ENCODE measurements at places on chromosomes 2 and 18.

GRCh38 chr2:76008001-76008702 is 297.4 kb upstream of the GCFC2 start:
- no peak for DNase-seq

DNA sequence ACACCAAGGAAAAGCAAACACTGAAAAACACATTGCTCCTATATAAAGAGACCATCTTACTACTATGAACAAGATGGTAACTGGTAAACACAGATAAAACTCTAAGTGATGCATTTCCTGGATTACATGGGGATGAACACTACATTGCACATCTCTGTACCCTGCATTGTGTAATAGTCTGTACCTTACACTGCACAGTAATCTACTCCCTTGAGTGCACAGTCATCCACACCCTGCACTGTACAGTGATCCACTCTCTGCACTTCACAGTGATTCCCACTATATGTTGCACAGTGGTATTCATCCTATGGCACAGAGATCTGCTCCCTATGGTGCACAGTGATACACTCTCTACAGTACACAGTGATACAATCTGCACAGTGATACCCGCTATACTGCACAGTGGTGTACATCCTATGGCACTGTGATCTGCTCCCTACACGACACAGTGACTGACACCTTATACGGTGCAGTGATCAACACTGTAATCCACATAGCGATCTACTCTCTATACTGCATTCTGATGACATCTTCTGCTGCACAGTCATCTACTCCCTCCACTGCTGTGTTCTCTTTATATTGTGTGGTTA is 462.2 kb upstream of the RGPD4 start:
- no peak for DNase-seq

DNA sequence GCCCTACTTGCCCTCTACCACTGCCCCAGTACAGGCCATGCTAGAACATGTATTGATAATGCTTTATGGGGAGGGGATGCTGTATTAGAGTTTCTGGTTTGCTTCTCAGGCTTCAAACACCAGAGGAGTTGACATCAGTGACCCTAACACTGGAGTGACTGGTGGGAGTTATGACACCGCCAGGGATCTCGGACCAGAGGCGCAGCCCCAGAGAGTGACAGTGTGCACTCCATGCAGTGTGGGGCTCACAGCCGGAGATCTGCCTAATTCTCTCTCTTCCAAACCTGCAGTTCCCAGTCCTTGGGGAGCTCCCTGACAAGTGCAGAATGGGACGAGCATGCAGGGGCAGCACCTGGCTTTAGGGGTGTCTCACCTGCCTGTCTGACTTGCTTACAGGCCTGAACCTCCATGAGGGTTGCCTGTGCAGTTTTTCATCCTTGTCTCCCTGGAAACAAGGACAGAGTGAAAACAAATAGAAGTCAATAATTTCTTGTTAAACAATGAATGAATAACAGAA is 244.9 kb upstream of the MYT1L start:
- peak; percentile 15 for DNase-seq

GRCh38 chr18:77137851-77138250 is 5.3 kb upstream of the MBP start:
- no peak for DNase-seq

DNA sequence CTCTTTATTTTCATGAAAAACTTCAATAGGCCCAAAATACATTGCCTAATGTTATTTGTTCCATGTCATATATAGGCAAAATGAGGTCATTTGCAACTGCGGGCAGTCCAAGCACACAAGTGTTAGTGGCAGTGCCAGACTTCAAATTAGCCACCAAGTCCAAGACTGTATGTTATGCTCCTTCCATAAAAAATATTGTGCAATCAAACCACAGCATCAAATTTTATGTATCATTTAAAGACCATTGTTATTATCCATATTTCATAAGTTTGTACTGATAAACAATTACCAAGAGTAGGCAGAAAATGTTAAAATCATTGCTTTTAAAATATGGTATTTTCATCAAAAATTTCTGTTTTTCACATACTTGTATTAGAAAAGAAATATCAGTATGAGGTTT is 54.1 kb downstream of the XIRP2 start:
- no peak for DNase-seq

DNA sequence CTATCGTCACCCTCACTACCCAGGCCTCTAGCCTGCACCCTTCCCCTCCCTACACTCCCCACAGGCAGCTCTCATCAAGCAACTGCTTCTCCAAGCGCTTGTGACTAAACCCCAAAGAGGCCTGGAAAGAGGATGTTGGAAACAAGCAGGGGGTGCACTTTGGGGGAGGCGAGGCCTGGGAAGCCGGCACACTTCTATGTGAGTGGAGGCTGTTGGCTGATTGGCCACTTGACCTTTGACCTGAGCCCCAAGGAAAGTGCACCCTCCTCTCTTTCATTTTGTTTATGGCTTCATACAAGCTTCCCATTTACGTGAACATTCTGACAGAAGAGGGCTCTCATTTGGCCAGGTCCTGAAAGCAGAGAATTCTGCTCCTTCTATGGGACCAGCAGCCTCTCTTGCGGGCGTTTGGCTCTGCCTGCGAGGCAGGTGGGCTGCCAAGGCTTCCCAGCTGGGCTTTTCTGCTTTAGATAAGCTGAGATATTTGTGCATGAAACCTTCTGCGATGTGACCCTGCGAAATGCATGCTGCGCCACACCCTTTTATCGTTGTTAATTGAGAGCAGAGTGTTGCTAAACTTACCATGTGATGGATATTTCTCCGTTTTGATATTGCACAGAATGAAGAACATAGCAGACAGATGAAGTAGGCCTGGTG is 134.8 kb upstream of the NCK2 start:
- no peak for DNase-seq

DNA sequence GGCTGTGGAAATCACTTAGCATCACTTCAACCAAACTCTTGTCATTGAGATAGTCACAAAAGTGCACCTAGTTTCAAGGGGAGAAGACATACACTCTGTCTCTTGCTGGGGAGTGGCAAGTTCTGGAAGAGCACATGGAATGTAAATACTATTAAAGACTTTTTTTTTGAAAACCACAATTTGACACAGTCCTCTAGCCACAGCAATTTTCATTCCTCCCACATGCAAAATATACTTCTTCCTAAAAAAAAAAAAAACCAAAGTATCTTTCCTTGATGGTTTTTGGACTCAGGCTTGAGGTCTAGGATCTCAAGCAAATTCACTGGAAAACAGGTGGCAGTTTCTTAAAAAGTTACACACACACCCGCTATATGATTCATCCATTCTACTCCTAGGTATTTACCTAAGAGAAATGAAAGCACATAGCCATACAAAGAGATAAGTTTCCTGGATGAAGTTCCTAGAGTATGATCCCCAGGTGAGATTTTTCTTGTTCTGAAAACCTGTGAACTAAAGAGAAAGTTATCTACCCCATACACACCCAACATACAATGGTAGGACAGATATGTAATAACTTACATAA is 295.8 kb downstream of the SP3 start:
- no peak for DNase-seq

DNA sequence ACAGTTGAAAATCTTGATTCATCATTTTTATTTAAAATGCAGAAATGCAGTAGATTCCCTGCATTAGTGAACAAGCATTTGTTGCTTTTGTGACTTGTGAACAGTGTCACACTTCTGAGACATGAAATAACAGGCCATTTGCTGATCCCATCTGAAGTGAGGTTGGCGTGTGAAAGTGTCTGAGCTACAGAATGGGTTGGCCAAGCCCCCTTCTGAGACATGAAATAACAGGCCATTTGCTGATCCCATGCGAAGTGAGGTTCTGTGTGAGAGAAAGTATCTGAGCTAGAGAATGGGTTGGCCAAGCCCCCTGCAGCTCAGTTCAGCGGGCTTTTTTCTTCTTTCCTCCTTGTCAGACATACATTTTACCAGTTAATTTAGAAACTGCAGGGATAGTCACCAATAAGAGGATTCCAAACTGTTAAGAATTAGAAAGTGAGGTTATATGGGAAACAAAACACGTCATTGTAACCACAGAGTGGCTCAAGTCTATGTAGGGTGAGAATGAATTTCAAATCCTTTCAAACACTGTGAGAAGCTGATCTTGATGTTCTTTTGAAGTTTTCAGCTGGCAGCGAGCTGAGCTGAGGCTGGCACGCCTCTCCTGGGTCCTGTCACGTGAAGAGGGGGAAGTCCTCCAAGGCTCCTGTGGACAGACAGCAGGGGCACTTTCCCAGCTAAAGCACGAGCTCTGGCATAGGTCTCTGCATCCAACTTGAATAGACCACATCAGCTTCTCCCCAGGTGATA is 339.2 kb upstream of the SALL3 start:
- no peak for DNase-seq

GRCh38 chr18:45621061-45621511 is 5.8 kb downstream of the SLC14A2 start:
- DNase-seq, result peak; percentile 68

DNA sequence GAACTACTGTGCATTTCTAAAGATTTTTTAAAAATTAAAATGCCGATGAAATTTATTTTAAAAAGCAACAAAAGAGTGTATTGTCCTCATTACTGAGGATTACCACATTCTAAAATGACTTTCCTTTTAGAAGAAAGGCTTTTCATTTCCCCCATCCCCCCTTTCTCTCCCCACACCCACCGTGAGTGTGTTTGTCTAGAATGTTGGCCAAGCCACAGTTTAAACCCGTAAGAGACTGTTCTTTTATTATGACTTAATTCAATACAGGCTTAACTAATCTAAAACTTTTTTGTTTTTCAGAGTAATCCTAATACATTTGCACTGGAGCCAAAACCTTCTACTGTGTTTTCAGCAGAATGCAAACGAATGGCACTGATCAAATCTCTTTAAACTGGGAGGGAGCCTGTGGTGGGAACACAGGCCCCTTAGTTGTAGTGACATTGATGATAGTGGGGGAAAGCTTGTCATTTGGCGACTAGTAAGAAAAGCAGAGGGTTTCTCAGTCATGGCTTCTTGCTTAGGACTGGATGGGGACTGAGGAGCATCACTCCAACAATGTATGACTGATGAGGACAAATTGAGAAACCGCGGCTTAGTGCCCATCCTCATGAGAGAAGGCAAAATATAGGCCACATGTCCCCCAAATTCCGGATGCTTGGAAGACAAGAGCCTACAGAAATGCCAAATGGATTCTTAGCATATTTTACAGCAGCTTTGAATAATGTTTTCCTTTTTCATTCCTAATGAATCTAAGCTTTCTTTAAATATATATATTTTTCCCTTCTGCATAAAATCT is 154.0 kb upstream of the SMIM21 start:
- DNase-seq, result no peak

- no peak for DNase-seq
Measured at GRCh38 chr2:237861875-237862527, 2.6 kb downstream of the RAMP1 start.

DNA sequence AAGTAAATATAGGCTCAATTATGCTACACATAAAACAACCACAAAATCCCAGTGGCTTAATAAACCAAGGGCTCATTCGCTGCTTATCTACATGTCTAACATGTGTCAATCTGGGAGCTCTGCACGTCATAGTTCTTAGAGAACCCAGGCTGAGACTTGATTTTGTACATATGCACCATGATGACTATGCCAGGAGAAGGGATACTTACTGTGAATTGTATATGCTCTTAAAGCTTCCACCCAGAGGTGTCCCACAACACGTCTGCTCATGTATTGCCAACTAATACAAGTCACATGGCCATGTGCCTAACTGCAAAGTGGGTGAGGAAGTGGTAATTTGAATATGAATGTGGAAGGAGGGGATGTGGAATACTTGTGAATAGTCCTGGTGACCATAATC is 262.1 kb downstream of the CPS1 start:
- no peak for DNase-seq

DNA sequence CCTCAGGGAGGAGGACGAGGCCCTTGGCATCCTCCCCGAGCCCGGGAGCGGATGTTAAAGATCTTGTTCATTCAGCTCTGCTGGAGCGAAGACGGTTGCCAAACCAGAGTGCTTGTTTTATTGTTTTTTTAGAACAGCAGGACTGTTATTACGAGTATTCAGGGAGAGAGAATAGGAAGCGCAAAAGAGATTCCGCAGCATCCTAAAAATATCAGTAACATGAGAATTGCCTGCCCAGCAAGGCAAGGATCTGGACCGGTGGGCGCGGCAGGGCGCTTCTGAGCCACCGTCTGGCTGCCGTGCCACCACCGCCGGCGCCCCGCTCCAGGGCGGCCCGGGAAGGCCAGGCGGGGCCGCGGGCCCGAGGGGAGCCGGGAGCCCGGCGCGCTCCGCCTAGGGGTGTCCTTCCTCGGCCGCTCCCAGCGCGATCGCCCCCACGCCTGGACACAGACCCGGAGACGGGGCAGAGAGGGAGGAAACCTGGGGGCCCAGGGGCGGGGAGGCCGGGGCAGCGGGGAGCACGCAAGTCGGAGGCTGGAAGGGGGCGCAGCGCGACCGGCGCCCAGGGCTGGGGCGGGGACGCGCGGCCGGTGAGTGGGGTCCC is 843 bp downstream of the CYS1 start:
- no peak for DNase-seq

GRCh38 chr2:102588213-102588939 is 31.0 kb upstream of the SLC9A2 start:
- DNase-seq, result no peak

DNA sequence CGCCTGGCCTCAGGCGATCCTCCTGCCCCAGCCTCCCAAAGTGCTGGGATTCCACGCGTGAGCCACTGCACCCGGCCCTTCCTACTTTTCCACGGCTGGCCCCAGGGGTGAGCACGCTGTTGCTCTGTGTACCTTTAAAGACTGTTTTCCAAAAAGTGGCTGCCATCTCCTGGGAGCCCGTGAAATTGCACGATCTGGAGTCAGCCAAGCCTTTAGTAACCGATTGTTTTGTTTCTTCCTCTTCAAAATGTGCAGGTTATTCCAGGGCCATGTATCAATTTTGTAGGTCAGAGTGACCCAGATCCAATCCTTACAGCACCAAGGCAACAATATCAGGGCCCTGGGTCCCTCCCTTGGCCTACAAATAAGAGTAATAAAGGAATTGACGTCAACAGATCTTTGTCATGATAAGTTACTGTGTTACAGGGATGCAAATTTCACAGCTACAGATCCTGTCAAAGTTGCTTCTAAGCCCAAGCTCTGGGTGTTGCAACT is 135.6 kb upstream of the ZNF236 start:
- DNase-seq, result peak; percentile 59

DNA sequence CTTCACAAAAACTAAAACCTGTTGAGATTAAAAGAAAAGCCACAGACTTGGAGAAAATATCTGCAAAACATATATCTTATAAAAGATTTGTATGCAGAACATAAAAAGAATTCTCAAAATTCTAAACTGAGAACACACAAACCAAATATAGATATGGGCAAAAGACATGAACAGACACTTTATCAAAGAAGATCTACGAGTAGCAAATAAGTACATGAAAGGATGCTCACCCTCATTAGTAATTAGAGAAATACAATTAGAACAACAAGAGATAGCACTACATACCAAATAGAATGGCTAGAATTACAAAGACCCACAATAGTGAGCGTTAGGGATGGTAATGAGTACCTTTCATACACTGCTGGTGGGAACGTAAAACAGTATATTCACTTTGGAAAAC is 63.9 kb upstream of the ZNF397 start:
- DNase-seq, result no peak

- no peak for DNase-seq
Measured at GRCh38 chr2:105324101-105324500, 5.4 kb downstream of the TGFBRAP1 start.

GRCh38 chr2:29187926-29188325 is 72.7 kb downstream of the CLIP4 start:
- DNase-seq, result no peak
